ENCODE measurements at places on chromosomes 1 and 21.

DNA sequence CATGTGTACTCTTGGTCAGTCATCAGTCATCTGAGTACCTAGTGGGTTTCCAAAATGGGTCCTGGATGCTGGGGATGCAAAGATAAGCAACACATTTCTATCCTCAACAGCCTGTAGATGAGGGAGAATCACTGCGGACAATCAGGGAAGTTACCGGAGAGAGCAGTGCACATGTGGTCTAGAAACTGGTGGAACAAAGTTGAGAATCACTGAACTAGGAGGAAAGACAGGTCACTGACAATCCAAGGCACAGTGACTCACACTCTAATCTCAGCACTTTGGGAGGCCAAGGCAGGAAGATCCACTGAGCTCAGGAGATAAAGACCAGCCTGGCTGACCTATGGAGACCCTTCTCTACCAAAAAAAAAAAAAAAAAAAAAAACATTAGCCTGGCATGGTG lies 31.4 kb upstream of the LGALS8 start:
- no peak for DNase-seq

- DNase-seq: no peak
These were observed 1.2 kb downstream of the B3GALT2 start for GRCh38 chr1:193185211-193185610.

DNA sequence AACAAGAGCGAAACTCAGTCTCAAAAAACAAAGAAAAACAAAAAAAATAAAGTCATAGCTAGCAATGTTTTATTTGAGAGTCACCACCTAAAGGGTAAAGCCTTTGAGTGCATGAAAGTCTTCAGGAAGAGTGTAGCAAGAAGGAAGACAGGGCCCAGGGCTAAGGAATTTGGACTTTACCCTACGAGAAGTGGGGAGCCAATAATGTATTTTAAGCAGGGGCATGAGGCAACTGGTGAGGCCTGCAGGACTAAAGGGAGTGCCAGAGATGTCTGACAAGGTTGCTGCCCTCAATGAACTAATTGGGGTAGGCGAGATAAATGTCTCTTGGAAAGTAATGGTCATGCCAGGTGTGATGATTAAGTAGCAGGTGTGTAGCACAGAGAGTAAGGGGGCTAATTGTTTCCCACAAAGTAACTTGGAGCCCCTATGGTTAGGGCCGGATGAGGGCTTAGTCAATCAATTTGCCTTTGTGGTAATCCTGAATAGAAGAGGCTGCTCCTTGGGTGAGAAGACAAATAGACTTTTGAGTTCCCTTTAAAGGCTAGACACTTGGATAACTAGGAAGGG lies 31.6 kb upstream of the CACNA1E start:
- no peak for DNase-seq

DNA sequence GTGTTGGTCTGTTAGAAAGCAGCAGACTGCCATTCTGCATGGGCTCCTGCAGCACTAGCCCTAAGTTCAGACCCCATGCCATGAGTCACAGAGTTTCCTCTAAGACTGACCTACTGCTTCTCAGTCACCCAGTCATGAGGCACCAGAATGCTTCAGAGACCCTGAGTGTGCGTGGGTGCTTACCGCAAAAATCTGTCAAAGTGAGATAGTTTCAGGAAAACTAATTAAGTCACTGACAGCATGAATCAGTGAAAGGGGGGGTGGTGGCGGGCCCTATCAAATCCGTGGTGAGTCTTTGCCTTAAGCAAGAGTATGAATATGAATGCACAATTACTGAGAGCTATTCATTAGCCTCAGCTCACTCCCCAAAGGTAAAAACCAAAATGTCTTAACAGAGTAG lies 98.1 kb downstream of the KCTD3 start:
- DNase-seq: no peak

DNA sequence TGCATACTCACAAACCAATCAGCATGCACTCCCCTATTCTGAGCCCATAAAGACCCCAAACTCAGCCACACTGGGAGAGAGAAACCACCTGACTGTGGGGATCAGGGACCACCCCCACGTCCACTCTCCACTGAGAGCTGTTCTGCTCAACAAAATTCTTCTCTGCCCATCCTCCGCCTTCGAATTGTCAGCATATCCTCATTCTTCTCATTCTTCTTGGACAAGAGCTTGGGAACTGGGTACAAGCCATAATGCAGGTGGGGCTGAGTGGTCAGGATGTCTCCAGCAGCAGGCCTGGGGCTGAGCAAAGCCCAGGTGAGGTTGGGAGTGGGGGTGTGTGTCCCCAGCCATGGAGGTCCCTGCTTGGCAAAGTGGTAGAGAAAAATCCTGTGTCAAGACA lies 34.6 kb upstream of the IFNGR2 start:
- DNase-seq: no peak

GRCh38 chr1:118160806-118161205 lies 24.2 kb downstream of the SPAG17 start:
- no peak for DNase-seq

DNA sequence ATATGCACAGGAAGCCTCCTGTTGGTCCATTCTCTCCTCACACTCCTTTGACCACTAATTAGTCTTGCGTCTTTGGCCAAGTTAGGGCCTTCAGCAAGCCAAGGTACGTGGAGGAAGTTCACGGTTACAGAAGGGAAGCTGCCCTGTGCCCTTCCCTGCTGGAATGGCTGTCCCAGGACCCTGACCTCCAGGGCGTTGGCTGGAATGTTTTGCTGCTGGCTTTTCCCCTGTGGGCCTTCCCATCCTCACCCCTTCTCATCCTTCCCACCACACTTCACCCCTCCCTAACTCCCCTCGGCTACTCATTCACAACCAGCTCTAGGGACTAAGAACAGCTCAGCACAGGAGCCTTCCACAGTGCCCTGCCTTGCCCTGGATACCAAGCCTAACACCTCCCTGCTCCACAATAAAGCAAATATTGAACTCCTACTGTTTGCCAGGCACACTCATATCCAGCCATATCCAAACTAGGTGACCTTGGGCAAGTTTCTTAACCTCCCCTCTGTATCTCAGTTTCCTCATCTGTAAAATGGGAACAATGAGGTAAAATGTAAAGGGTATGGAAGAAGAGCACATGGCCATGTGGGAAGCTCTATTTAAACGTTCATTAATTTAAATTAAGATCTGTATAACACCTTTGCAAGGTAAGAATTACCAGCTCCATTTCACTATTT lies 8.8 kb upstream of the CDCP2 start:
- DNase-seq: no peak

- no peak for DNase-seq
These were observed 58.4 kb upstream of the PARP1 start for GRCh38 chr1:226466296-226466695.

- DNase-seq: no peak
These were observed 65.8 kb downstream of the HUNK start for GRCh38 chr21:31938330-31939301.

GRCh38 chr1:233005156-233005555 lies 54.7 kb downstream of the NTPCR start:
- no peak for DNase-seq

DNA sequence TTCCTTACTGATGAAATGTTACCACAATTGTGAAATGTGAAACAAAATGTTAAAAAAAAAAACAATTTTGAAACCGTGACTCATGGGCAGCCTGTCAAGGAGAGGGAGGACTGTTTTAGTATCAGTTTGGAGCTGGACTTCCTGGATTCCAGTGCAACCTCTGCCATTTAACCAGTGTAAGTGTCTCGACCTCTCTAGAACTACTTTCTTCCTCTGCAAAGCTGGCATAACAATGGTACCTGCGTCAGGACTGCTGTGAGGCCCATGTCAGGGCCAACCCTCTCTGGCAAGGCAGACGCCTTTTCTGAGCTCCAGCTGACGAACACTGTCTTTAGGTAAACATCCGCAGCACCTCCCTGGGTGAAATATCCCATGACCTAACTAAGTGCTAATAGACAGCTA lies 20.9 kb downstream of the URB1 start:
- DNase-seq: no peak

DNA sequence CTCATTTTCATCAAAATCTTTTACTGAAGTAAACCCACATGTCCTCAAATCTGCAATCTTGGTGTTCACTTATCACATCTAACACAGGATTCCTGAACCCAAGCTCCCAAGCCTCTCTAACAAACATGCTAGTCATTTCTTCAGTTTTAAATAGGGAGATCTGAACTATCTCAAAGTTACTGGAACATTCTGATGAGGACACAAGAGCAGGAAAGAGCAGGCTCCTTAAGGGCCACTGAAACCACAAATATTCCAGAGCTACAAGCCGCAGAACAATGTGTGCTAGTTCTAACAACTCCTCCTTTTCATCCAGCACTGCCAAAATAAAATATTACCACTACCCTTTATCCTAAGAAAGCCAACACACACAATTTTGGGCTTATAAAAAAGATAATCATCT lies 38.9 kb downstream of the WARS2 start:
- DNase-seq: no peak

GRCh38 chr1:183676586-183677189 lies 23.6 kb upstream of the APOBEC4 start:
- no peak for DNase-seq

DNA sequence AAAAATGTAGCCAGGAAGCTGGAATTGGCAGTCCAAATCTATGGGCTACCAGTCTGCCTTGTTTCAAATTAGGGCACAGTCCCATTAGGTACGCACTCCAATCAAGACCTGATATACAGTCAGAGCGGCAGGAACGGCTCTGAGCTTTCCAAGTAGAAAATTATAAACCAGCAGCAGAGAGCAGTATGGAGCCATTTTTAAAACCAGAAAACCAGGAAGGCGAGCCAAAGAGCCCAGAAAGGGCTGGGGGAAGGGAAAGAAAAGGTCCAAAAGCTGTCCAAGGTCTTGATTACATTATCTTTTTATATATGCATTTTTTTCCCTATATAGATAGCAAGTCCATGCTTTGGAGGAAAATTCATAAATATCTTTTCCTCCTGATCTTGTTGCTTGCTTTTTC lies 719.0 kb downstream of the RWDD3 start:
- no peak for DNase-seq

GRCh38 chr1:193408782-193409293 lies 222.4 kb upstream of the B3GALT2 start:
- DNase-seq: peak; percentile 20

DNA sequence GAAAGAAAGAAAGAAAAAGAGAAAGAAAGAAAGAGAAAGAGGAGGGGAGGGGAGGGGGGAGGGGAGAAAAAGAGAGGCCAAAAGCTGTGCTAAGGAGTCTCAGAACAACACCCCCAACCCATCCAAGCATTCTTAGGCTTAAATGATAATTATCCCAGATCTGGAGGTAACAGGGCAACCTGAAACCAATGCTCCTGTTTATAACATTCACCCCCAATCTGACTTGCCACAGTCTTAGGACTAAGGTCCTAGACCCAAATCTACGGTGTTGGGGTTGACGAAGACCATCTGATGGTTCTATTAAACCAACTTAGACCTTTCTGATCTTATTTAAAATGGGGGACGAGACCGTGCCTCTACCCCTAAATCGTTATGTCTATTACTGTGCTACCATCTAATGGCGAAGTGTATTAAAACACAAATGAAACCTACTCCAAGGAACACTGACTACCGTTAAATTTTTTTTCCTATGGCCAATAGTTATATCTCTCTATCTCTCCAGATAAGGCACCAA lies 119.3 kb upstream of the CDC42BPA start:
- no peak for DNase-seq

- no peak for DNase-seq
These were observed 28.7 kb downstream of the RSPH1 start for GRCh38 chr21:42467140-42467983.

DNA sequence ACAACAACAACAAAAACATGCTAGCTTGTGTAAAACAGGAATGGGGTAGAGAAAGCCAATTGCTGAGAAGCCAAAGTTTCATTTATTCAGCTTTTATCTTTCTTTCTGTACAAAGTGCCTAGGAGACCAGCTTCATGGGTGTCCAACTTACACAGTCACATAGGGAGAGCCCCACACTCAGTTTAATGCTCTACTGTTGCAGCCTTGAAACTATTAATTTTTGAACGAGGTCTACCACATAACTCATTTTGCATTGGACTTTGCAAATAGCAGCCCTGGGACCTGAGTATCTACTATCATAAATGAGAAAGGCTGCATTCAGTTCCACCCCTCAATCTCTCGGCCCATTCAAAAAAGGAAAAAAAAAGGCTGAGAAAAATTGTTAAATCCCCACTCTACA lies 98.8 kb downstream of the ZNF644 start:
- no peak for DNase-seq

GRCh38 chr1:1088801-1089680 lies 14.9 kb upstream of the RNF223 start:
- DNase-seq: no peak

DNA sequence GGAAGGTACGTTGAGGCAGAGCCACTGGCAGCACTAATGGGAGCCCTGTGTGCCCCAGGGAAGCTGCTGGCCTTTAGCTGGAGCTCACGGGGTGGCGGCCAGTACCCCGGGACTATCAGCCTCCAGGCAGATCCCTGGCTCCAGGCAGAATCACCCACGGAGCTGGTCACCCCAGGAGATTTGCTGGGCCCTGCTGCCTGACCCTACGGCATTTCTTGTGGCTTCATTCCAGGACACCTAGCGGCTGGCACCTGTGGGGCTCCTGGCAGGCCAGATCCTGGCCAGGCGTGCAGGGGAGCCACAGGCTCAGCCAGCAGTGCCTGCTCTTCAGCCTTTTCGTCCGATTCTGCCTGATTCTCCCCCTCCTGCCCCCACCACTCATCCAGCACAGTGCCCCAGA lies 7.1 kb downstream of the PADI1 start:
- no peak for DNase-seq

DNA sequence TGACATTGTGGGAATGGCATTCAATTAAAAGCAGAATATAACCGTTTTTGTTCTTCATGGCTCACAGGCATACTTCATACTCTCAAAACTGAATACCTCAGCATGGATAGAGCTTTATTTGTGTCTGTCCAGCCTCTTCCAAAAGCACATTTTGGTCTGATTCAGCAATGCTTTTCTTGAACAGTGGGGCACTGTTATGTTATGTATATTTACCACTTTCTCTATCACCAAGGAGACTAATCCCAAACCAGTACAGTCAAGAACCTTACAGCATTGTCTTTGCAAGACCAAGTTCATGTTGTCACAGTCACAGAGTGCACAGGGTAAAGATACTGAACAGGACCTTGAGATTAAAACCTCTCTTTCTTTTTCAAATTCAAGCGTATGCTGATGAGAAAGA lies 582.8 kb downstream of the PTBP2 start:
- no peak for DNase-seq

- no peak for DNase-seq
These were observed 9.9 kb upstream of the CD58 start for GRCh38 chr1:116580446-116581322.

- no peak for DNase-seq
These were observed 29.0 kb downstream of the WDR26 start for GRCh38 chr1:224405604-224405970.

- no peak for DNase-seq
These were observed 5.7 kb upstream of the PPP1R15B start for GRCh38 chr1:204417074-204417997.
